ENCODE measurements at places on chromosomes 2 and 18. TPM values are rescaled to one million over a fixed set of nuclear protein-coding genes. Genes with fewer than 3 reads are reported as not detected.

DNA sequence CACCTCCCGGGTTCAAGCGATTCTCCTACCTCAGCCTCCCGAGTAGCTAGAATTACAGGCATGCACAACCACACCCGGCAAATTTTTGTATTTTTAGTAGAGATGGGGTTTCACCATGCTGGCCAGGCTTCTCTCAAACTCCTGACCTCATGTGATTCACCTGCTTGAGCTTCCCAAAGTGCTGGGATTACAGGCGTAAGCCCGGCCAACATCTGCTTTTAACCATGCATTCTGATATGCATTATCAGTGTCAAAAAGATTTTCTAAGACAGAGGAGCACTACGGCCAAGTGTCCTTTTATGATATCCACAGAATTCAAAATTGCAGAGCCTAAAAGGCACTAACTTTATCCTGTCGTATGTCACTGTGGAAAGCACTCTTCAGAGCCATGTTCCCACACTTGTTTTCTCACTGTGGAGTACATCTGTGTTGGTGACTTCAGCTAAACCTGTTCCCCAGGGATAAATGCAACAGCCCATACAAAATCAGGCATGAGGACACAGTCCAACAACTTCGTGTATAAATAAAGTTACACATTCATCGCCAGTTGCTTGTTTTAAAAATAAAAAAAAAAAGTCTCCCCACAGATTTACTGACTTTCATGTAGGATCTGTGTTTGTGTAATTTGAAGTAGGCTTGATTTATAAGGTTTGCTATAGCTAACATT is 56.4 kb downstream of the STK25 start:
- no peak for DNase-seq

- DNase-seq: no peak
Measured at GRCh38 chr2:119950966-119951365, 61.9 kb upstream of the EPB41L5 start.

GRCh38 chr2:156115338-156115737 is 217.2 kb downstream of the NR4A2 start:
- no peak for DNase-seq

IL18RAP gene
- total RNA-seq: not detected

DNA sequence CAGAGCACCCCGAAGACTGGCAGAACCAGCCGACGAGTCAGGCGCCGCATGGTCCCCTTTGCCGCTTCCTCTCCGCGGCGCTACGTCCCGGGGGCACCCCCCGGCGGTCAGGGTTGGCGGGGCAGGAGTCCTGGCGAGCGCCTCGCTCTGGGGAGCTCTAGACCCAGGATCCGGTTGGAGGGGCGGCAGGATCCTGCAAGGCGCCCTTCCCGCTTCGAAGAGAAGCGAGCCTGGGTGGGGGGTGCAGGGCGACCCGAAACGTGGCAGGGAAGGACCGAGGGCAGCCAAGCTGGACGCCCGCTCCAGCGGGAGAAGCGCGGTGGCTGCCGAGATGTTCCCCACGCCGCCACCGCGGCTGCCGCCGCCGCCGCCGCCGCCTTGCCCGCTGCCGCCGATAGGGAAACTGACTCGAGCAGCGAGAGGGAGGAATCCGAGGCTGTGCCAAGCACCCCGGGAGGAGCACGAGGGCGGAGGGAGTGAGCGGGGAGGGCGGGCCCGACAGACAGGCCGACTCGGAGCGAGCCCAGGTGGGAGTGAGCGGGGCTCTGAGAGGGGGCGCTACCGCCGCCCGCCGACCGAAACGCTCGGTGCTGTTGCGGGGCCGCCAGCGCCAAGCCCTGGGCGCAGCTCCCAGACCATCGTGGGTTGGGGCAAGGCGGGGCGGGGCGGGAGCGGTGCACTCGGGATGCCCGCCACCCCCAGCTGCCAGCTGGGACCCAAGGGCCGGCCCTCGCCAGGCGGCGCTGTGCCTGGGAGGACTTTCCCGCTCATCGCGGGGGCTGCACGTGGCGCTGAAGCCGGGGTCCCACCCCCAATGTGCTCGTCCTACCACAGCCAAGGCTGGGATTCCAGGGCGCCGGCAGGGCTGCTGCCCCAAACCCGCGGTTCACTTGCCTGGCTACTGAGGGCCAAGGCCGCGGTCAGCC is at the start of gene GALNT14:
TSS of gene GALNT14 (minus strand) at position 404 of the 926 bp plus-strand sequence. CDS start at position 50, 354 bp downstream.
- peak; percentile 40 for DNase-seq

PLA2R1 gene
- 11.9 TPM for total RNA-seq

GRCh38 chr2:43255296-43255910 is 29.0 kb upstream of the ZFP36L2 start:
- DNase-seq: no peak

USP34 gene
- 246 TPM for total RNA-seq

- DNase-seq: no peak
Measured at GRCh38 chr2:140154706-140155105, 1374.5 kb upstream of the NXPH2 start.

GRCh38 chr2:158724803-158725381 is 70.2 kb upstream of the DAPL1 start:
- DNase-seq: no peak

GRCh38 chr2:96163768-96164429 is 18.7 kb upstream of the DUSP2 start:
- DNase-seq: no peak

- DNase-seq: no peak
Measured at GRCh38 chr2:29703336-29703735, 218.1 kb downstream of the ALK start.

IL36B gene
- total RNA-seq: not detected

RAPGEF4 gene
- 45.1 TPM for total RNA-seq
